Dermis blood vessel endothelial cell (primary cell): ENCODE measurements at places on chromosomes 16 and 17.

DNA sequence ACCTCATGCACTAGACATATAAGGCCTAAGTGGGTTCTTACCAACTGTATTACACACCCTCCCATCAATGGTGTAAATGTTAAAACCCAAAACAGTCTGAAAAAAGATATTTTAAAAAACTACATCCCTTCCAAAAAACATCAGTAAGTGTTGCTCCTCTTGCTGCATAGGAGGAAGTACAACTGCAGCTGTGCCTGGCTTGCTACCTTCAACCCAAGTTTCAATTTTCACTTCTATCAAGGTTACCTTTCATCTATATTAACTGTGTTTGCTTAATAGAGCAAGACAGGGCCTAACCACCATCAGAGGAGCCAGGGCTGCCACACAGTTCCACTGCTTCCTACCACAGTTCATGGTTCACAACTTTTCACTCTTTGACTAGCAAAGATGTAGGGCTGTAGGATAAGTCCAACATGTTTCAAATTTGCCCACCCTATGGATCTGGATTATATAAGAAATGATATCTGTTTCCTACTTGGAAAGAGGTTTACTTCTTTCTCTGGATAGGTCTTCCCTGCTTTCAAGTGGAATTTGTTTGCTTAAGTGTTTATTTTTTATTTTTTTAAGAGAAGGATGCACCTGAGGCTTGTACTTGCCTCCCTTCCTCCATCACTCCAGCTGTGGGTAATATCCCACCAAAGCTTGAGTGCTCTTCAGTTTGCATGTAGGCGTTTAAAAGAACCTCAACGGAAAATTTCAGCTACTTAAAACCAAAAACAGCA, 56.7 kb downstream of the GRB7 start:
- DNase-seq: no peak

GRCh38 chr17:38702166-38702915, 2.7 kb upstream of the MLLT6 start:
- DNase-seq: peak; percentile 88

- DNase-seq: no peak
Observed at GRCh38 chr16:10502776-10503175, 77.6 kb downstream of the EMP2 start.

GRCh38 chr16:12150600-12150999, 174.1 kb downstream of the SNX29 start:
- no peak for DNase-seq

GRCh38 chr17:56751145-56751738, 82.5 kb downstream of the C17orf67 start:
- peak; percentile 67 for DNase-seq

DNA sequence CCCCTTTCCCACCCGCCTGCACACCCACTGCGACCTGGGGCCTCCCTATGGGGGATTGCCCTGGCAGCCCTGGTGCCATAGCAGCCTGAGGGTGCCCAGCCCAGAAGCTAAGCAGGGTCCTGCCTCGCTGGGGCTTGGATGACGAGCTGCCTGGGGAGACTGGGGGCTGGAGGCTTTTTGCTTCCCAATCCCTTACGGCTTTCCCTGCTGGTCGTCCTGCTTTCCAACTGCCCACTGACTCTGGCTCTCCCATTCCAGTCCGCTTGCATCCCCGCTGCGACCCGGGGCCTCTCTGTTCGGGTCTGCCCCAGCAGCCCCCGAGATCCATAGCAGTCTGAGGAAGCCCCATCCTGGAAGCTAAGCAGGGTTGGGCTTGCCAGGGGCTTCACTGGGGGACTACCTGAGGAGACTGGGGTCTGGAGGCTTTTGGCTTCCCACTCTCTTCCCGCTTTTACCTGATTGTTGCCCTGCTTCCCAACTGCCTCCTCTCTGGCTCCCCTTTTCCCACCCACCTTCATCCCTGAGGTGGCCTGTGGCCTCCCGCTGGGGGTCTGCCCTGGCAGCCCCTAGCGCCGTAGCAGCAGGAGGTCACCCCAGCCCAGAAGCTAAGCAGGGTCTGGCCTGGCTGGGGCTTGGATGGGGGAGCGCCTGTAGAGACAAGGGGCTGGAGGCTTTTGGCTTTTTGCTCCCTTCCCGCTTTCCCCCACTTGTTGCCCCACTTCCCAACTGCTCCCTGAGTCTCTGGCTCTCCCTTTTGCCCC, 2292.8 kb downstream of the TP53TG3F start:
- DNase-seq: no peak

- DNase-seq: no peak
Observed at GRCh38 chr17:80663781-80664206, 119.2 kb downstream of the RPTOR start.

DNA sequence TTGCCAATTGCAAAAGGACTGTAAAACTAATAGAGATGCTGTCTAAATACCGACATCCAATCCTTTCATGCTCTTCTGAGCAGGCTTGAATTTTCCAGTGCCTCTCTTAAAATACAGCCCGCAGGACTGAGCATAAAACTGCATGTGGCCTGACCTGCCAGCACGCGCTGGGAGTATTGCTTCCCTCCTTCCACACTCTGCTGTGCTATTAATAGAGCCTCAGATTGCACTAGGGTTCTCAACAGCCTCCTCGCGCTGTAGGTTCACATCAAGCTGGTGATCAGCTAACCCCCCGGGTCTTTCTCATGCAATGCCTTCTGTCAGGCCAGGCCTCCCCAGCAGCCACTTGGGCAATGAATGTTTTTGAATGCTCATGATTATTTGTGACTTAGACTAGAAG, 14.2 kb upstream of the MSI2 start:
- DNase-seq: no peak

GRCh38 chr17:19979917-19980770, 2.5 kb upstream of the AKAP10 start:
- peak; percentile 53 for DNase-seq

- DNase-seq: no peak
Observed at GRCh38 chr17:78991906-78992532, 12.3 kb upstream of the LGALS3BP start.

DNA sequence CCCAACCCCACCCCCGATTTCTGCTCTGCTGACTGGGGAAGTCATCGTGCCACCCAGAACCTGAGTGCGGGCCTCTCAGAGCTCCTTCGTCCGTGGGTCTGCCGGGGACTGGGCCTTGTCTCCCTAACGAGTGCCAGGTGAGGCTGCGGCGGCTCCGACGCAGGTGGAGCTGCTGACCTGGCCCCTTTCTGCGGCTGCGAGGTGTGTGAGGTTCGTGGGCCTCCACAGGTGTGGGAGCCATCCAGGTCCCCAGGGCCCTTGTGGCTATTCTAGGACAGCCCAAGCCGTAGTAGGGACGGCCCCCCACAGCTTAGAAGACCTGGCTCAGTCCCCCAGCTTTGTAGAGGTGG, 3.0 kb downstream of the UBE2I start:
- no peak for DNase-seq

DNA sequence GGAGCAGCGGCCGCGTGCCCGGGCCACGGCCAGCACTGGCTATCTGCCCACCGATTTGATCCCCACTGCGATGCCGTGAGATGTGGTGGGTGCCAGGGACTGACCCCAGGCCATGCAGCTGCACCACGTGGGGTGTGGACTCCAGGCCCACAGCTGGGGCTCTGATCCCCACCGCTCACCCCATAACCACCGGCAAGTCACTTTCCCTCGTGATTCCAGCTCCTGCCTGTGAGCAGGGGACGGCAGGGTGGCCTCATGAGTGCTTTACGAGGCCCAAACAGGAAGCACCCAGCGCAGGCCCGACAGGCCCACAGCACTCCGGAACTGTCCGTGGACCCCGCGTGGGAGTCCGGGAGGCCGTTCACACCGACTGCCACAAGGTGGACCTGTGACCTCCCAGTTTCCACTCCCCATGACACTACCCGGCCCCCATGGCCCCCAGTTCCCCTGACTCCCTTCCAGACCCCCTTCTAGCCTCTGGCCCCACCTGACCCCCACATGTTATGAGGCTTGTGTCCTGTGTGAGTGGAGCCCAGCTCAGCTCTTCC, 616 bp downstream of the PTX4 start:
- no peak for DNase-seq
